ENCODE measurements at places on chromosomes 5 and 9. TPM values are rescaled to one million over a fixed set of nuclear protein-coding genes. Genes with fewer than 3 reads are reported as not detected.

DNA sequence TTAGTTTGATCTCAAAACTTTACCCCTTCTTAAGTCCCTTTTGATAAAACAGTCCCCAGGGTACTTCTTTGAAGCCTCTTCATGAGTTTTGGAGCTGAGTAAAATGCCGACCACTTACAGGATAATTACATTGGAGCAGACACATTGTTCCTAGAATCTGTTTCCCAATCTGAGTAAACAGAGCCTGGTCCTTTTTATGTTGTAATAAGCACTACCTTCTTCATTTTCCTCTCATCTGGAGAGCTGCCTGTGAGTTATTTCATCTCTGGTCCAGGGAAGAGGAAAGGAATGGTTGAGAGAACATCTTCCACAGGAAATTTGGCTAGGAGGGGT lies 26.3 kb upstream of the GALNT10 start:
- no peak for DNase-seq

Gene ZNF454
- total RNA-seq: 2.6 TPM

DNA sequence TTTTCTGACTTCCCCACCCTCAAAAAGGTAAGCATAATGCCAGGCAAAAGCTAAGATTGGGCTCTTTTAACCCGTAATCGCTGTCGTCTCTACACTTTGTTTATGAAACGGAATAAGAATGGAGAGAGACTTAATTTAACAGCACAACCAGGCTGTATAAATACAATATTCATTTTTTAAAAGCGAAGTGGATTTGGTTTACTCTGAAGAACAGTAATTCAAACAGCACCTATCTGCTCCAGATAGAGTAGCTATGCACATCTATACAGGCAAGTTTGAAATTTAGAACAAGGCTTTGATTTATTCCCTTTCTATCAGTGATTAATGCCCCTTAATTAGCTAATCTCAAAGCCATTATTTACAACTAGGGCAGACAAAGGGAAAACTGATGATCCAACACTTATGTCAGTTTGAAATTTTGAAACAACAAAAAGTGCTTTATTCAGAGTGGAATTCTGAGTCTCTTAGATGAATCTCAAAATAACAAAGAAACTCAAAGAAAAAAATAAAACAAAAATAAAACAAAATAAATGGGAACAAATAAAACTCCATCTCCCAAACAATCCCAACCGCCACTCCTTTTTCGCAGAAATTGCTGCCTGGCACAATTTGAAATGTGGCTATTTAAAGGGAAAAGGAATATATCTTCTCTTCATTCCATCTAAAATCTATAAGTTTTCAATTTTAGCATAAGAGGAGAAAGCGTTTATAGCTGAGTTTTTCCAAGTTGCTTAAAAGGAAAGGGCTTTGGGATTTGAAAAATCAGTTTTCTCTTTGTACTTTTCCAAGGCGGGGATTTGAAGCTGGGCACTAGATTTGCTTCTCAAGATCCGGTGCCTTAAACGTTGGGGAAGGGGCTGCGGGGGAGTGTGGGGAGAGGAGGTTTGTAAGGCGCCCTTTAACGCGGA lies 298.6 kb downstream of the PARP8 start:
- no peak for DNase-seq

GRCh38 chr5:87898574-87898973 lies 370.1 kb downstream of the TMEM161B start:
- no peak for DNase-seq

DNA sequence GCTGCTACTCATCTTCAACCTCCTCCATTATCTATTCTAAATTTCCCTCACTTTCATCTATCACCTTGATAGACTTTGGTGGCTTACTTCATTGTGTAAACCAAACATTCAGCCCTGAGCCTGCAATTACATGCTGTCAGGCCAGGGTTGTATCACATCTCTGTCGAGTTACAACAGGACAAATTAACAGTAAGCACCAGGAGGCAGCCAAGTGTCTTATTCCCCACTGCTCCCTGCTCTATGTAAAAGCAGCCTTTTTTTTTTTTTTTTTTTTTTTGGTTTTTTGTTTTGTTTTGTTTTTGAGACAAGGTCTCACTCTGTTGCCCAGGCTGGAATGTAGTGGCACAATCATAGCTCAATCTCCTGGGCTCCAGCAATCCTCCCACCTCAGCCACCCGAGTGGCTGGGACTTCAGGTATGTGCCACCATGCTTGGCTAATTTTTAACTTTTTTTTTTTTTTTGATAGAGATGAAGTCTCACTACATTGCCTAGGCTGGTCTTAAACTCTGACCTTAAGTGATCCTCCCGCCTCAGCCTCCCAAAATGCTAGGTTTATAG lies 15.2 kb upstream of the ZCCHC9 start:
- no peak for DNase-seq

Gene CNTLN
- total RNA-seq: 5.6 TPM

Measured in Daoy (cell line).